ENCODE measurements at places on chromosomes 12 and 14.

GRCh38 chr12:111991946-111992345 is 21.0 kb downstream of the TMEM116 start:
- H3K27me3 ChIP-seq, result peaks cover 4% of the 10 kb centered on the region
- peaks cover 42% of the 10 kb centered on the region for H3K4me1 ChIP-seq
- no peak overlapping the region for H3K27ac ChIP-seq
- H3K4me3 ChIP-seq, result no peak overlapping the region
- H3K36me3 ChIP-seq, result no peaks in the 10 kb centered on the region

DNA sequence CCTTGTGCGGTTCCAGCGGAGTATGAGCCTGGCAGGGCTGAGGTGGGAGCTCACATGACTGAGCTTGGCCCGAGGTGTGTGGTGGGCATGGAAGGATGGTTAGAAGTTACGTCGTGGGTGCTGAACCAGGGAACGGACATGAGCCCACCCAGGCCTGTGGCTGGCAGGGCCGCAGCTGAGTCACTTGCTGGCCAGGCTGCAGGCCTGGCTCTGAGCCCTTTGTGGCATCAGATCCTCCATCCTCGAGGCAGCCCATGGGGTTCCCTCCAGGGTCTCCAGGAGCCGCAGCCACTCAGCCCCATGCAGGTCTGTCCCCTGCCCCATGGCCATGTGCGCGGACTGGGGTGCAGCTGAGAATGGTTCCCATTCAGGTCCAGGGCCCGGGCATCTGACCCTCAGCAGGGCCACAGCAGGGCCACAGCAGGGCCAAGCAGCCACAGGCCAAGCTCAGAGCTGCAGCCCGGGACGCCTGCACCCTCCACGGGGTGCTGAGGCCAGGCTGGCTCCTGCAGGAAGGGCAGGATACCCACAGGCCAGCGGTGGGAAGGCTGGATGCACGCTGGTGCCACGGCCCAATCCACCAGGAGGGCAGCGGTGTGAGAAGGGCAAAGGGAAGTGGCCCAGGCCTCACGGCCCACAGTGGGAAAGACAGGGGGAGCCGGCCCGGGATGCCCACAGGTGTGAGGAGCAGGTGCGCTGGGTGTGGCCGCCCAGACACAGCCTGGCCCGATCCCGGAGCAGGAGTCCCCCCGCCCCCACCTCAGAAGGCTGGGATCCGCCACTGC is 26.3 kb upstream of the ULK1 start:
- no peak overlapping the region for H3K27ac ChIP-seq
- H3K4me3 ChIP-seq, result no peak overlapping the region
- H3K27me3 ChIP-seq, result no peaks in the 10 kb centered on the region

- no peaks in the 10 kb centered on the region for H3K36me3 ChIP-seq
- peak overlapping the region; percentile 95 for H3K4me3 ChIP-seq
- H3K4me1 ChIP-seq, result peaks cover 43% of the 10 kb centered on the region
- H3K27ac ChIP-seq, result peak overlapping the region; percentile 43
- DNase-seq, result no peak
These were observed 499 bp downstream of the RNASE4 start for GRCh38 chr14:20684662-20685456.

GRCh38 chr12:32788405-32788804 is 32.7 kb upstream of the YARS2 start:
- H3K36me3 ChIP-seq, result no peaks in the 10 kb centered on the region
- H3K4me1 ChIP-seq, result no peaks in the 10 kb centered on the region

GRCh38 chr12:63915105-63915800 is 70.8 kb downstream of the SRGAP1 start:
- peaks cover 3% of the 10 kb centered on the region for H3K4me1 ChIP-seq
- no peaks in the 10 kb centered on the region for H3K36me3 ChIP-seq
- no peaks in the 10 kb centered on the region for H3K27me3 ChIP-seq
- no peak overlapping the region for H3K27ac ChIP-seq

- H3K27me3 ChIP-seq, result no peaks in the 10 kb centered on the region
- H3K27ac ChIP-seq, result no peak overlapping the region
- no peak overlapping the region for H3K4me3 ChIP-seq
- no peaks in the 10 kb centered on the region for H3K36me3 ChIP-seq
These were observed 5.3 kb downstream of the LTB4R start for GRCh38 chr14:24316597-24316950.

GRCh38 chr12:74780182-74780849 is 242.7 kb downstream of the ATXN7L3B start:
- no peaks in the 10 kb centered on the region for H3K36me3 ChIP-seq
- H3K27ac ChIP-seq, result no peak overlapping the region
- no peak overlapping the region for H3K4me3 ChIP-seq
- no peaks in the 10 kb centered on the region for H3K4me1 ChIP-seq

GRCh38 chr14:47194055-47194454 is 481.4 kb downstream of the MDGA2 start:
- no peak for DNase-seq
- H3K4me3 ChIP-seq, result no peak overlapping the region
- H3K36me3 ChIP-seq, result no peaks in the 10 kb centered on the region
- no peaks in the 10 kb centered on the region for H3K4me1 ChIP-seq
- H3K27me3 ChIP-seq, result no peaks in the 10 kb centered on the region

- peaks cover 73% of the 10 kb centered on the region for H3K36me3 ChIP-seq
- H3K27me3 ChIP-seq, result no peaks in the 10 kb centered on the region
- H3K4me3 ChIP-seq, result no peak overlapping the region
These were observed 83.3 kb upstream of the GPR68 start for GRCh38 chr14:91327661-91328312.

- DNase-seq, result no peak
- no peak overlapping the region for H3K27ac ChIP-seq
These were observed 44.3 kb upstream of the PSMA6 start for GRCh38 chr14:35247777-35248475.

DNA sequence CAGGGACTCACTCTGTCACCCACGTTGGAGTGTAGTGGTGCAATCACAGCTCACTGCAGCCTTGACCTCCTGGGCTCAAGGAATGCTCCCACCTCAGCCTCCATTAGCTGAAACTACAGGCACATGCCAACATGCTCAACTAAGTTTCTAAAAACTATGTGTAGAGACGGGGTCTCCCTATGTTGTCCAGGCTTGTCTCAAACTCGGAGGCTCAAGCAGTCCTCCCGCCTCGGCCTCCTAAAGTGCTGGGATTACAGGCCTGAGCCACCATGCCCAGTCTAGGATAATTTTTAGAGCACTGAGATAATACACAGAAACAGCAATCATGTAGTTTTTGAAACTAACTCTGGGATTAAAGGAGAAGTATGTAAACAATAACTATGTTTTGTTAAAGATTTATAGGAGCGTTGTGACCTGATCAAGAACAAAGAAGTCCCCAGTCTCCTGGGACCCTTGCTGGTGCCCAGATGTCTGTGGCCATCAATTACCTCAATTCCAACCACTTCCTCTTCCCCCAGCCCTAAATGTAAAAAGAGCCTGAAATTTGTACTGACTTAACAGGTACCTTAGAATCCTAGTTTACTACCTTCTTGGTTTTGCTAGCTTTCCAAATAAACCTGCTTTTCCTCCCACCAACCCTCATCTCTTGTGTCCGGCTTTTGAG is 28.9 kb upstream of the EGLN3 start:
- peaks cover 6% of the 10 kb centered on the region for H3K4me1 ChIP-seq
- H3K27me3 ChIP-seq, result no peaks in the 10 kb centered on the region
- H3K36me3 ChIP-seq, result no peaks in the 10 kb centered on the region
- no peak overlapping the region for H3K27ac ChIP-seq
- peak; percentile 10 for DNase-seq

DNA sequence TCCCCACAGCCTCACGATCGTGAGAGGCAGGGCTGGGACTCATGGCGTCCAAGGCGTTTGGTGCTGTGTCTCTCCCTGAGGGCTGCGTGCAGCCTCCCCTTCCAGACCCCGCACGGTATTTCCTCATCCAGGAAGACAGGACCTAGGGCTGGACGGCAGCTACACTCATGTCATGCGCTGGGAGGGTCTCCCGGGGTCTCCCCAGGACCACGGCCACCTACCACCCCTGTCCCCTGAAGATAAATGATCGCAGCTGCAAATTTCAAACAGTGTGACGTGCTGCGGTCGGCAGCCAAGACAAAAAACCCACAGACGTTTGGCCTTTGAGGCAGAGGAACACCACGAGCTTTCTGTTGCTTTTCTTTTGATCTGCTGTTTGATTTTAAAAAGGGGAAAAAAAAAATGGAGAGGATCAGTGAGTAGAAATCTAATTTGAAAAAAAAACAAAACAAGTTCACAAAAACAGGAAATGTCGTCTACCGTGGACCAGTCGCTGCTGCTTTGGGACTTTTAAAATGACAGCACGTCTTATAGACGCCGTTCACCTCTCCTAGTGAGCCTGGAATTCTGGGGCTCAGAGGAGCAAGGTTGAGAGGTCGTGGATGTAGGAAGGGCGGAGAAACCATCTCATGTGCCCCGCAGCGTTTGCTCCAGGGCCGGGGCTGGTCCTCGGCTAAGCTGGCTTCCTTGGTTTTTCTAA is 237.6 kb downstream of the SLC41A2 start:
- peaks cover 49% of the 10 kb centered on the region for H3K4me1 ChIP-seq
- H3K27ac ChIP-seq, result peak overlapping the region; percentile 73
- peak; percentile 79 for DNase-seq
- H3K36me3 ChIP-seq, result no peaks in the 10 kb centered on the region
- H3K27me3 ChIP-seq, result no peaks in the 10 kb centered on the region

GRCh38 chr14:100711493-100711892 is 15.2 kb upstream of the DLK1 start:
- H3K27ac ChIP-seq, result no peak overlapping the region
- H3K4me3 ChIP-seq, result no peak overlapping the region
- peaks cover 7% of the 10 kb centered on the region for H3K4me1 ChIP-seq
- H3K27me3 ChIP-seq, result peaks cover 3% of the 10 kb centered on the region
- no peaks in the 10 kb centered on the region for H3K36me3 ChIP-seq

- no peaks in the 10 kb centered on the region for H3K4me1 ChIP-seq
- H3K27ac ChIP-seq, result no peak overlapping the region
- H3K27me3 ChIP-seq, result no peaks in the 10 kb centered on the region
- H3K36me3 ChIP-seq, result no peaks in the 10 kb centered on the region
- H3K4me3 ChIP-seq, result no peak overlapping the region
- DNase-seq, result no peak
These were observed 166.5 kb downstream of the PHETA1 start for GRCh38 chr12:111202237-111202915.

DNA sequence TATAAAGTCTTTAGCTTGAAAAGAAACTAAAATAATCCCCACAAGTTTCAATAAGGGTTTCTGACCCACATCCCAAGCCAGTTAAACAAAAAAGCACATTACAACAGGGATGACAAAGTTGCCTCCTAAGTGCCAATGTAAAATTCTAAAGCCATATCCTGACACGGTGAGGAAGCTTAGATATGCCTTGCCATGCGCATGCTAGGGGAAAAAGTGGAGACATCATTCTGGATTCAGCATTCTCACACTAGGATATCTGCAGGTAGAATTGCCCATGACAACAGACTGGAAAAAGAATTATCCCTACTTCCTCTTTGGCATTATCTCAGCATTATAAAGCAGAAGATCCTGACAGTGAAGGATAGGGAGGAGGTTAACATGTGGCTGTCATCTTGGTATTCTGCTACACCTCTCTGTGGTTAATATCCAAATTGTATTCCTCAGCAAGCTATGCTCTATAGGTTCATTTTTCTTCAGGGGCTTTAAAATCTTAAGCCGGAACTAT is 4.9 kb downstream of the DUSP6 start:
- DNase-seq, result no peak
- H3K4me3 ChIP-seq, result no peak overlapping the region
- peaks cover 53% of the 10 kb centered on the region for H3K4me1 ChIP-seq
- no peaks in the 10 kb centered on the region for H3K36me3 ChIP-seq
- no peaks in the 10 kb centered on the region for H3K27me3 ChIP-seq
- H3K27ac ChIP-seq, result no peak overlapping the region

GRCh38 chr12:123983822-123984485 is 10.9 kb downstream of the ZNF664 start:
- H3K4me1 ChIP-seq, result peaks cover 14% of the 10 kb centered on the region
- no peak overlapping the region for H3K27ac ChIP-seq
- no peak overlapping the region for H3K4me3 ChIP-seq
- DNase-seq, result peak; percentile 70
- H3K27me3 ChIP-seq, result no peaks in the 10 kb centered on the region

DNA sequence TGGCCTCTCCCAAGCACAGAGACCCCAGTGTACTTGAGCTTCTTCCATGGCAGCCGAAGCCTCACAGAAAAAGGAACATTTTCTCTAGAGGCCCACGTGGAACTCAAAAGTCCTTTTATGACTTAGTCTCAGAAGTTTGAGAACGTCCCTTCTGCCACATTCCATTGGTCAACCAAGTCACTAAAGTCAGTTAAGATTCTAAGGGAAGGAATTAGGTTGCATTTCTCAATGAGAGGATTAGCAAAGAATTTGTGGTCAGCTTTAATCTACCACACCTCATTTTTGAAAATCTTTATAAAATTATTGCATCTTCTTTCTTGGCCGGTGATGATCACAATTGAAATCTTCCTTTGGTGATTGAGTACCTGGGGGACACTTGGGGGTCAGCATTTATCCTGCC is 279.9 kb upstream of the TBX3 start:
- no peak for DNase-seq
- H3K27ac ChIP-seq, result no peak overlapping the region
- no peaks in the 10 kb centered on the region for H3K4me1 ChIP-seq
- no peak overlapping the region for H3K4me3 ChIP-seq
- H3K27me3 ChIP-seq, result no peaks in the 10 kb centered on the region
- no peaks in the 10 kb centered on the region for H3K36me3 ChIP-seq

DNA sequence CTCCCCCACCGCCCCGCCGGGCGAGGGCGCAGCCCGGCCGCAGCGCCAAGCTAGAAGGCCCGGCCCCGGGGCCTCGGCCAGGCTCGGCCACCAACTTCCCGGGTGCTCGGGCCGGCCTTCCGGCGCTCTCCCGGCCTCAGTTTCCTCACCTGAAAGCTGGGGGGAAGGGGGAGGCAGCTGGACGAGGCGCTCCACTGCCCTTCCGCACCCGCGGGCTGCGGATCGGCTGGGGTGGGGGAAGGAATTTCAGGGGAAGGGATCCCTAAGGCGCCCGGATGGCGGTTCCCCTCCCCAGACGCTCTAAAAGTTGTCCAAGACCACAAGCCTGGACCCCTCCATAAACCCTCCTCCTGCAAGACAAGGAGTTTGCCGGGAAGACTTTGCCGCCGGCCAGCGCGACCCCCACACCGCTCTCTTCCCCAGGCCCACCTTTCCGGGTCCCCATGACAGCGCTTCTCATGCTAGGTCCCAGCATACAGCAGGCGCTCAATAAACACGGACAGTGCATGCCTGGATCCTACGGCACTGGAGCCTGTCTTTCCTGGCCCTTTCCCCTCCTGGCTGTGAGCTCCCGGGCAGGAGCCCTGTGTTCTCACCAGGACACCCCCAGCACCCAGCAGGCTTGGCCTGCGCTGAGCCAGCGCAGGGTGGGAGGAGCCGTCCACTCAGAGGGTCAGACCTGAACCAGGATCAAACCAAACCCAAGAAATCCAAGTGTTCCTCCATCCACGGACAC is 18.1 kb downstream of the BEGAIN start:
- H3K36me3 ChIP-seq, result no peaks in the 10 kb centered on the region
- no peak overlapping the region for H3K4me3 ChIP-seq
- peaks cover 5% of the 10 kb centered on the region for H3K4me1 ChIP-seq

GRCh38 chr14:61537563-61538463 is 157.5 kb upstream of the HIF1A start:
- no peak overlapping the region for H3K27ac ChIP-seq
- no peaks in the 10 kb centered on the region for H3K27me3 ChIP-seq
- H3K4me1 ChIP-seq, result no peaks in the 10 kb centered on the region
- no peak overlapping the region for H3K4me3 ChIP-seq

Measured in B cell (primary cell).